ENCODE measurements at places on chromosomes 4 and X. TPM values are rescaled to one million over a fixed set of nuclear protein-coding genes. Genes with fewer than 3 reads are reported as not detected.

GRCh38 chrX:14411326-14411725, 118.0 kb upstream of the GLRA2 start:
- no peak for DNase-seq

DNA sequence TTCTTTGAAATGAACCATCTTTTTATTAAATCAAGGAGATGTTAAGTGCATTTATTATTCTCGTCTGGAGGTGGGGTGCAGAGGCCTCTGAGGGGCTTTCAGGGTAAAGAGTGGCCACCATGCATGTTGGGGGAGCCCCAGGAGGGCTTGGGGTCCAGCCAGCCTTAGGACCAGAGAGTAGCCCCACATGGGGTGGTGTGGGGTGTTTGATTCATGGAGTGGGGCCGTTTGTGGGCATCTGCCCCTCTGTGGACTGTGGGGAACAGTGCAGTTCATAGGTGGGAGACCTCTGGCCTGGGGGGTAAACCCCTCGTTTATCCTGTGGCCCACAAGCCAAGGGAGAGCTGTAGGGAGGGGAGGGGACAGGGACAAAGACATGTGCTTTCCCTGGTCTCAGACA, 26.9 kb downstream of the HTRA3 start:
- no peak for DNase-seq

DNA sequence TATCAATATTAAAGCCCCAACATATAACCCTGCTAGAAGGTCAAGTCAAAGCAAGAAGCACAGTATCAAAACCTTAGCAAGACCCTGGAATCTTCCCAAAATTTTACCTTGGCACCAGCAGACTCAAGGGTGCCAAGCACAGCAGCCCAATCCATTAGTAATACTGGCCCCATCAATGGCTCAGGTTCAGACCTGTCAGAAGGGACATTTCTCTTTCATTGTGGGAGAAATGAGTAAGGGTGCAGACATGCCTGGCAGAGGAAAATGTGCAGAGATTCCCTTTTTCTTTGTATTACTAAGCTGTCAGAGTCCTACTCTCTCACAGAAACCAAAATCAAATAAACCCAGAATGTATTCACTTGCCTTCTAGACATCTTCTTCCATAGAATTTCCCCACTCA, 203.9 kb downstream of the EVC2 start:
- DNase-seq: no peak

GPR50 gene
- not detected for total RNA-seq
